Right ventricle myocardium superior (tissue), 1 donor: ENCODE measurements at places on chromosomes 11 and 22.
A peak's percentile ranks its signal among the peaks of the same experiment; 100 is the strongest.

GRCh38 chr11:118917481-118918127, 8.1 kb downstream of the BCL9L start:
- peak; percentile 78 for DNase-seq

DNA sequence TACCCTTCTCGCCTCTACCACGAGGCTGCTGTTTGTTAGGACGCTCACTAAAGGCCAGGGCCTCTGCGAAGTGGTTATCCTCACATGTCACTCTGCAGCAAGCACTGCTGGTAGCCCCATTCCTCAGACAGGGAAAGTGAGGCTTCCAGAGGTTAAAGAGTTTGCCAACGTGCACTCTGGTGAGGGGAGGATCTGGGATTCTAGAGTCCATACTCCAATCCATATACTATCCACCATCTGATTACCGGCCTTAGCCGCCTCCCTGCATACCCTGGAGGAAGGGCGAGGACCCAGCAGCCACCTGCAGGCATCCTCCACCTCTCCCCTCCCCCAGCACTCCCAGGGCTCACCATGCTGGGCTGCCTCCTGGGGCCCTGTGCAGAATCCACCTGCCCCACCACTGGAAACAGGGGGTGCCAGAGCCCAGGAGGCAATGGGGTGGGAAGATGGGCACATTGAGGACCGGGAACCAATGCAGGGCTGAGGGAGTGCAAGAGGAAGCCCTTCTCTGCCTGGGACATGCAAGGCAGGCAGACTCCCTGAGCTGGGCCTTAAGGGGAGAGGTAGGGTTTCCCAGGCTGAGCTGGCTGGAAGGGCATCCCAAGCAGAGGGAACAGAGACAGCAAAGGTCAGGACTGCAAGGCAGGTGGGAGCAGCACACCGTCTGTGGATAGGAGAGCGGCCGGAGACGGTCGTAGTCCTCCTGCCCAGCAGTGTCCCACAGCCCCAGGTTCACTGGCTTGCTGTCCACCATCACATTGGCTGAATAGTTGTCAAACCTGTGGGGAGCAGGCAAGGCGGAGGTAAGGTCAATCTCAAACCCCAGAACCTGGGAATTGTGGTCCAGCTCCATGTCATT, 11.7 kb downstream of the RAC2 start:
- no peak for DNase-seq

DNA sequence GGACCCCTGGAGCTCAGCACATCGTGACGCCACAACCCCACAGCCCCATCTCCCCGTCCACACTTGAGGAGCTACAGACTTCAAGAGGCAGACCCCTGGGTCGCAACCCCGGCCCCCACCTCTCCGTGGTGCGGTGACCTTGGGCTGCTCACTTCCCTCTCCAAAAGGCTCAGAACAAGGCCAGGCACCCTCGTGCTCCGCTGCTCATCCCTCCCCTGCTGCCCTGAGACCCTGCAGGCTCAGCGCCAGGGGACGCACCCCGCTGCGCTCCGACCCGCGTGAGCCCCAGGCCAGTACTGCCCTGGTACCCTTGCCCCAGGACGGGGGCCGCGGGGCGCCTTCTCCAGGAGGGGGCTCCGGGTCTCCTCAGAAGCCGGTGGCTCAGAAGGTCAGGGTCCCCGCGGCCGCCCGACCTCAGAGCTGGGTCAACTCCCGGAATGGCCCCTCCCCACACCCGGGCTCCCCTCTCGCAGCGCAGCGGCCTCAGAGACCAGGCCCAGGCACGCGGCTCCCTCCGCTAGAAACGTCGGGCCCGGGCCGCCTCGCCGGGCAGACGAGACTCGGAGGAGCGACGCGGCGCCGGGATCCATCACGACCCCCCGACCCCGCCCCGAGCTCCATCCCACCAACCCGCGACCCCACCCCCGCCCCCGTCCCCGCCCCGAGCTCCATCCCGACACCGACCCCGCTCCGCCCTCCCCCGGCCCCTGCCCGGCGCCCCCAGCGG, 563 bp downstream of the GATD1 start:
- DNase-seq: no peak

- DNase-seq: no peak
These were observed 70.1 kb downstream of the PDE3B start for GRCh38 chr11:14713496-14714244.

DNA sequence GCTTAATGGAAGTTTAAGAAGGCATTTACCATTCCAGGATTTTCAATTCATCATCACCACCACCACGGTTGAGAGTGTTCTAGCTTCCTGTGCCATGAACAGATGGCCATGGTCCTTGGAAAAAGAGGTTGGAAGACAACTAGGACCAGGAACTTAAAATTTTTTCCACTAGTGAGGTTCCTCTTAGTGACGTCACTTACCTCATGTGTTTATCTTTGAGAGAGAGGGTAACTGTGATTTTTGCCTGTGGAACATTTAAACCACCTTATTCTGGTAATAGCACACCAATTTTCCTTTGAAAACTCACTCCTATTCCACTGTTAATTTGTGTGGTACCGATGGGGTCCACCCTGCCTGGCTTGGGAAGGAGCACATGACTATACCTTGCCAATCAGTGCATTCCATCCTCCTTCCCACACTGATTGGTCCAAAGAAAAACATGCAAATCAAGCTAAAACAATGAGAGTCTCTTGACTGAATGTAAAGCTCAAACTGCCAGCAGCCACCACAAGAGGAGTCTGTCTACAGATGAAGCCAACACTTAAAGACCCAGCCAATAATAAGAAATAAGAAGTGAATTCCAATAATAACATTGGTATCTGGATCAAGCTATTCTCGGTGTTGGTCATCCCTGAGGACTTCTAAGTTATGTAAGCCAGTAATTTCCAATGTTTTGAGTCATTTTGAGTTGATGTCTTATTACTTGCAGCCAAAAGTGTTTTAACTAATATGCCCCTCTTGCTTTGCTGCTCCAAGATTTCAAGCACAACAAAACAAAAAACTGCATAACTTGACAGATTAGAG, 111.8 kb downstream of the MPPED2 start:
- no peak for DNase-seq

GRCh38 chr22:21702094-21702493, 33.5 kb downstream of the YPEL1 start:
- no peak for DNase-seq

DNA sequence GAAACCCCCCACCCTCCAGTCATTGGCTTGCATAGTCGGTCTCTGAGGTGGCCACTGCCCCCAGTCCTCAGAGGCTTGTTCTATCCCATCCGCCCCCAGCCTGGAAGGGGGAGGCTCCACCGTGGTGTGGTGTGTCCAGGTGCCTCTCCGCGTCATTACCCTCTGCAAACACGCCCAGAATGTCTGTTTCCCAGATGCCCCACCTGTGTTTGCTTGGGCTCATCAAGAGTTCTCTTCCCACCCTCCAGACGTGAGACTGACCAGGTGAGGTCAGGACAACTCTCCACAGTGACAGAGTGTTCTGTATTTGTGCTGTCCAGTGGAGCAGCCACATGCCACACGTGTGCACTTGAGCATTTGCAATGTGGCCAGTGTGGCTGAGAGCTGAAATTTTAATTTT, 24.9 kb downstream of the LRRC10B start:
- DNase-seq: no peak

GRCh38 chr11:47325271-47326041, 27.0 kb downstream of the MYBPC3 start:
- no peak for DNase-seq

- DNase-seq: no peak
These were observed 16.1 kb upstream of the EED start for GRCh38 chr11:86228269-86229038.

GRCh38 chr22:48096851-48097665, 1334.6 kb downstream of the TBC1D22A start:
- DNase-seq: no peak

DNA sequence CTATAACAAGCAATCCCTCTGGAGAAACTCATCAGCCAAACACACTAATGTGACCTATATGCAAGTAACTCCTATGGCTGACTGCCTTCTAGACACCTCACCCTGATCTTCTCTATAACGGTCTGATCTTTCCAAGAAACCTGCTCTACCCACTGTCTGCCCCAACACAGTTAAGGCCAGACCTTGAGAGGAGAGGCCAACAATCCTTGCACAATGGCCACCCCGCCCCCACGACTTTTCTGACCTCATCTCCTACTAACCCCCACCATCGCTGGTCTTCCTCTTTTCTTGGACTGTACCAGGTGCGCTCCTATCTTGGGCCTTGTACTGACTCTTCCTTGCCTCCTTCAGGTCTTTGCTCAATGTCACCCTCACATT, 12.5 kb downstream of the HIRA start:
- DNase-seq: peak; percentile 51

DNA sequence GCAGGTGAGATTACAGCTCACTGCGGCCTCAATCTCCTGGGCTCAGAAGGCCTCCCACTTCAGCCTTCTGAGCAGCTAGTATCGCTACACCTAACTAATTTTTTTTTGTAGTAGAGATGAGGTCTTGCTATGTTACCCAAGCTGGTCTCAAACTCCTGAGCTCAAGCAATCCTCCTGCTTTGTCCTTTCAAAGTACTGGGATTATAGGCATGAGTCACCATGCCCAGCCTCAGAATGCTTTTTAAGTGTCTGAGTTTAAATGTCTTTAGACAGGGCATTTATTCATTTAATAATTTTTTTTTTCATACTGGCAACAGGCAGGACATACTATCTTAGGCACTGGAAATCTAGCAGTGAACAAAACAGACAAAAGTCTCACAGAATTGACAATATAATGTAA, 27.7 kb downstream of the LRP4 start:
- DNase-seq: no peak

GRCh38 chr11:133978794-133979193, 22.0 kb upstream of the IGSF9B start:
- DNase-seq: no peak

- DNase-seq: no peak
These were observed 65.9 kb downstream of the ADAMTS15 start for GRCh38 chr11:130514316-130514715.

- DNase-seq: peak; percentile 87
These were observed at the start of gene EHBP1L1 for GRCh38 chr11:65575568-65576231. TSS of gene EHBP1L1 (plus strand) at chr11:65576053. CDS start at chr11:65576303, 250 bp downstream.

GRCh38 chr11:123187248-123187647, 7.8 kb downstream of the CLMP start:
- no peak for DNase-seq

DNA sequence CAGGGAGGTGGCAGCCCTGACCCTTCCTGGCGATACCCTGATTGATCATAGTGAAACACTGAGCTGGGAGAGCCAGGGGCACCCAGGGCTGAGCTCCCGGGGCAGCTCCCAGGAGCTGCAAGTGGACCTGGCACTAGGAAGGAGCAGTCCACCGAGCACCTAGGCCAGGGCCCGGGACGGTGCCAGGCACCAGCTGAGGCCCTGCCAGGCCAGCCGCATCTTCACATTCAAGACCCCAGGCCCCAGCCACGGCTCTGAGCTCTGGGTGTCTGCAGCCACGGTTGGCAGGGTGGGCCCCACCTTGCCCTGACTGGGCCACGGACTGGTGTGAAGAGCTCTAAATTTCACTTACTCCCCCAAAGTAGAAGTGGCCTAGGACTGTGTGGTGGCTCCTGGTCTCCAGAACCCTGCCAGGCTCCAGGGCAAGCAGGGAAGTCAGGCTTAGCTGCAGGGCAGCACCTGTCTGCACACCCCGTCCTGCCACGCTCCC, 58.3 kb downstream of the RTN4R start:
- DNase-seq: no peak

DNA sequence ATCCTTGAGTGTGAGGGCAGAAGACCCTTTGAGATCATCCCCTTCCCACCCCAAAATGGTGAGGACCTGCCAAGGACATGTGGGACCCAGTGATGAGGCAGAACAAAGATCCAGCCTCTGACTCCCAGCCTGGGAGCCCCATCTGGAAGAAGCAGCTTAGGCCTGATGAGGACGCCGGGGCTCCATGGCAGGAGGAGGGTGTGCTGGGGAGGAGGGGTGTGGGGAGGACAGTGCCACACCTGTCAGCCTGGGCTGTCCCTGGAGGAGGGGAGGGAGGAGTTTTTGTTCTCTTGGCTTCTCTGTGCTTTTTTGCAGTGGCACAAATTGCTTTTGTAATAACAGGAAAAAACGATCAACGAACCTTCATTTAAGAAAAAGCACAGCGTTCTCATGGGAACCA, 44.4 kb upstream of the DAGLA start:
- DNase-seq: no peak

DNA sequence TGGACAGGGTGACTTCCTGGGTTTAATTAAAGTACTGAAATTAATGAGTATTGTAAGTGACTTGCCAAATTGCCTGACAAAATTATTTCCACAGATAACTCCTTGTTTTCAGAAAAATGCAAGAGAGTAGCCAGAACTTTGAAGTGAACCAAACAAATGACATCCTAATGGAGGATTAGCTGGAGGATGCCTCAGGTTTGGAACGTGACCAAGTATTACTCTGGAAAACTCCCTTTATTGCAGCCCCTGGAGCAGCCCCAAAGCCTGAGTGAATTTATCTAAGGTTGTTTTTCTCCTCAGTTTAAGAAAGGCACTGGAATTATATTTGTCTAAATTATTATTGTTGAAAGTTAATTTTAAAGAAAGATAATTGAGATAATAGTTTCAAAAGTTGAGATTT, 343.6 kb upstream of the MTNR1B start:
- no peak for DNase-seq

GRCh38 chr22:39567135-39567946, 3.2 kb upstream of the CACNA1I start:
- DNase-seq: no peak

- no peak for DNase-seq
These were observed 124.6 kb upstream of the BLID start for GRCh38 chr11:122240638-122241037.
